Activated T-cell treated with anti-CD3 and anti-CD28 coated beads, Interleukin-2, amount 50 U/mL, for 4 hours (primary cell): ENCODE measurements at places on chromosomes 2 and 18. TPM values are rescaled to one million over a fixed set of nuclear protein-coding genes. Genes with fewer than 3 reads are reported as not detected.

TMEM37 gene
- total RNA-seq = not detected

DNA sequence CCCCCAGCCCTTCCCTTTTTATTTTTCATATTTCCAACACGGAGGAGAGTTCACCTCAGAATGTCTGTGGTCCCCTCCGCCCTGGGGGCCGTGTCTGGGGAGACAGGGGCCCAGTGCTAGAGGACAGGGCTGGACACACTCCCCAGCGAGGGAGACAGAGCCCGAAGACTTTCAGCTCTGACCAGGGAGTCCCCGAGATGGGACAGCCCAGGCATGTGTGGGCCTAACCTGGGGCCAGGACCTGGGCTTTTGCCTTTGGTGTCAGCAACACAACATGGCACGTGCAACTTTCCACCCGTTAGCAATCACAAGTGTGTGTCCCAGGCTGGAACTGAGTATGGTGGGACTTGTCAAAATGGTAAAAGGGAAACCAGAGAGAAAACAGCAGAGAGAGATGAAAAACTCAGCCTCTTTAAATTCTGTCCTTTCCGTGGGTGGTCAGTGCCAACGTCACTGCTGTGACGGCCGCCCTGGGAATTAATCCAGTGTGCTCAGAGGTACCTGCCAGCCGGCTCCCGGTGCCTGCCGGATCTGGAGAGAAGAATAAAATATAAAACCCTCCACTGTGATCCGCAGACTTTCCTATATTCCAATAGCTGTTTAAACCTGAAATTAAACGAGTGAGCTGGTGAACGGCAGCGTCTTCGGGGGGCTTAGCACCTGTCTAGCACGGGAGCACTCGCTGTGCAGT lies 245.8 kb downstream of the EIPR1 start:
- no peak for DNase-seq

UGT1A9 gene
- total RNA-seq = not detected

DNA sequence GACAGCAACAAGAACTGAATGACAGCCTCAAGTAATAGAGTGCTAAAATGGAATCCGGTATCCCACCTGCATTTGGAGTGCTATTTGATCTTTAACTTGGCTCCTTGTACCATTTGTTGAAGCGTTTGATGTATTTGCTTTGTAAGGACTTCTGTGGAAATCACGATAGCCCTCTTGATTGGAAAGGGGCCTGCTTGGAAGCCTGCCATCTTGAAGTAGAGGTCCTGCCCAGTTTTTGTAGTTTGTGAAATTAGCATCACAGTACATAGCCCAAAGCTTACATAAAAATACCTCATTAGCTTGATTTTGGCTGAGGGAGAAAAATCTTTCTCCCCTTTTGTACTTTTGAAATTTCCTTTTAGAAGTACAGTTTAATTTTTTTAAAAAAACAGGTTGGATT lies 2.7 kb downstream of the CDCA7 start:
- DNase-seq = no peak

DNA sequence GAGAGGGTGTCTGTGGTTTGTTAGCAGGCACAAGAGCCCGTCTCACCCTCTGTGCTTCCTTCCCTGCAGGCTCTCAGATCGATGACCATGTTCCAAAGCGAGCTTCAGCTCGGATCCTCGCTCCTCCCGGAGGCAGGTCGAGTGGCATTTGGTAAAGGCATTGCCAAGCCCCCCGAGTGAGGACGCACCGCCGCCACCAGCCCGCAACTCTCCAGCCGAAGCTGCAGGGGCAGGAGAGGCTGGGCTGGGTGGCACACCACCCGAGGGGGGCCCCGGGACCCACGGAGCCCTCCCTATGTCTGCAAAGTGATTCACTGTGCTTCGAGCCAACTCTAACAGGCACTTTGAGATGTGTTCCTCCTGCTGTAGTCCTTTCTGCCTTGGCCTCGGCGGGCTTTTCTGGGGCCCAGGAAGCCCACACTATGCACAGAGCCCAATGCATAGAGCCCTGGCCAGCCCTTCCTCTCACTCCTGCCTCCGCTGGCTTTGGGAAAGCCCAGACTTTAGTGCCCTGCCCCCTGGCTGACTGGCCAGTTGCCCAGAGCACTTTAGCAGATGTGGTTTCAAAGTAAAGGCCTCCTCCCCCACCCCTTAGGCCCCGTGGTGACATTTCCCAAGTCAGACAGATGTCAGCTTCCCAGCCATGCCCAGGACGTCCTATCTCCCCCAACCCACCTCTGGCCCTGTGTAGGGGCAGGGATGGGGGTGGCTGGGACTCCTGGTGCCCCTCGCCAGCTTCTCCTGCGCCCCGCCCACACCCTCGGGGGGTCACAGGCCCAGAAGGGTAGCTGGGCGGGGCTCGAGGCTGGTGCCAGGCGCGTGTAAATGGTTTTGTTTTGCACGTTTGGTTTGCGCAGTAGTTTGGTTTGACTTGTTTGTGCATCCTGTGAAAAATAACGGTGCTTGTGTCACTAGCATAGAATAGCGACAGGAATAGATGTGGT lies 23.3 kb upstream of the MAPRE3 start:
- no peak for DNase-seq

- DNase-seq = no peak
Measured at GRCh38 chr2:58293056-58293455, 51.9 kb upstream of the FANCL start.

GRCh38 chr2:60577682-60578283 lies 24.3 kb upstream of the BCL11A start:
- no peak for DNase-seq

DNA sequence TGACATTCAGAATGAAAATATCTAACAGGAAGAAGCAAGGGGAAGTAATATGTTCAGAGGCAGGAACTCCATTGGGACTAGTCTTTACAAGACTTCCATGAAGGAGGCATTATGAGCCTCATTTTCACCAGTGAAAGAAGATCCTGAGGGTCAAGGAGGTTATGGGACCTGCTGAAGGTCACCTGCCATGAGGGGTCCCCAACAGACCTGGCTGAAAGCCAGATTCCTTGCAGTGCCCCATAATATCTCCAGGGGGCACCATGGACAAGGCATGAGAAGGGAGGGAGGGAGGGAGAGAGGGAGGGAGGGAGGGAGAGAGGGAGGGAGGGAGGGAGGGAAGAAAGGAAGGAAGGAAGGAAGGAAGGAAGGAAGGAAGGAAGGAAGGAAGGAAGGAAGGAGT lies 27.9 kb downstream of the XDH start:
- no peak for DNase-seq

GRCh38 chr2:204583773-204584172 lies 38.5 kb downstream of the PARD3B start:
- DNase-seq = no peak

DNA sequence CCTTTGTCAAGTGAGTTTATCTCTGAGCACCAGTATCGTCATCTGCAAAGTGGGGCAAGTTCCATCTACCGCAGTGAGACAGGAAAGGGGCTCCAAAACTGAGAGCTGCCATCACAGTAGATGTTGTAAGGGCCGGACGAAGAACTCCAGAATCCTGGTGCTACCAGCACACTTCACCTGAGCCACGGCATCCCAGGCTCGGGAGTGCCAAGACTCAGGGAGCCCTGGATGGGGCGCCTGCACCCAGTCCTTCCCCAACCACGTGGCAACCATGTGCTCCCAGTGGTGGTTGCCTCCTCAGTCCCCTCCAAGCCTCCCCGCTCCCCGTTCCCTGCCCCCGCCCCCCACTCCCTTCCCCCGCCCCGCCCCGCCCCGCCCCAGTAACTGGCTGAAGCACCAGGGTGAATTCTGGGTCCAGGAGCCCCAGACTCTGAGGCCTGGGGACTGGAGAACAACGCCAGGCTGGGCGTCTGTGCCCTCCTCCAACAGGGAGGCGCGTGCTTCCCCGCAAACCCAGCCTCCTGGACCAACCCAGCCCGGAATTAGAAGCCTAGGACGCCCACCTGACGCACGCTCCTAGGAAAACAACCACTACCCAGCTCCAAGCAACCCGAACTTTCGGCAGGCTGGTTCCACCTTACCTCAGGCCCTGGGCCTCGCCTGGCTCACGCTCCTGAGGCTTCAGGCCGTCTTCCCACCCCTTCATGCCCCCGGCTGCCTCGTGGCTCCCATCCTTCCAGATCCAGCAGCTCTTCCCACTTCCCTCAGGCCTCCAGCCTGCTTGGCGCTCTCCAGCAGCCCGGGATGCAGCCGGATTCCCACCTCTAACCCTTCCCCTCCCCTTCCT lies 67.6 kb downstream of the LAMA3 start:
- DNase-seq = no peak

SP5 gene
- total RNA-seq = not detected

RNF152 gene
- 0.43 TPM for total RNA-seq

KCNG2 gene
- total RNA-seq = not detected

DCDC2C gene
- total RNA-seq = not detected

- no peak for DNase-seq
Measured at GRCh38 chr2:130916438-130916705, 79.7 kb downstream of the ARHGEF4 start.

- DNase-seq = no peak
Measured at GRCh38 chr2:57693965-57694364, 352.6 kb upstream of the VRK2 start.

DNA sequence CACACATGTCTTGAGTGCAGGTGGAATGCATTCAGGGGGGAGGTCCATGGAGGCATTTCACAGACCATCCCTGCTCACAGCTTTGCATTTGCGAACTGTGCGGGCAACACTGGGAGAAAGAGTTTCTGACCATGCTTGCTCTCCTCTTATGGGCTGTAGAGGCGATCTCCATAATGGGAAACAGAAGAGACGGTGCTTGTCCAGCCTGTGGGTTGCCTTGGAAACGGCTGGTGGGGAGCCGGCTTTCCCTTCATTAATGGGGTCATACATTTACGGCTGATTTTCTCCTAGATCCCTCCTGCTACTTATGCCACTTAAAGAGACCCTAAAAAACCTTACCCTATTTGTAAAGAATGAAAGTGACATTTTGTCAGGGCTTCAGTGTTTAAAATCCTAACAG lies 147.4 kb downstream of the SOX11 start:
- DNase-seq = no peak

SMYD1 gene
- not detected for total RNA-seq

DNA sequence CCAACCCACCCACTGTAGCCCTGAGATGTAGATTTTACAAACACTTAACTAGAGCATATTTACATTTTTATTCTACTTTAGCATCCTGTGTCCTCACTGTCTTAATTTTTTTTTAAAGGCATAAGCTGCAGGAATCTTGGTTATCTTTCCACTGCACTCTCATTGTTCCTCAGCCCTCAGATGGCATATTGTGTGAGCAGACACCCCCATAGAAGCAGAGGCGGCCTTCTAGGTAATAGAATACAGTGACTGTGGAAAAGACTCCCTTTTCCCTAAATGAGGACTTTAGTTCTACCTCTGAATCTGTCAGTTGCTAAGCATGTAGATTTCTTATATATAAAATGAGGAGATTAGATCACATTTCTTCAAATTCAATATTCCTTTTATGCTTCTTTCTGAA lies 543.5 kb upstream of the SPHKAP start:
- DNase-seq = no peak

SMIM21 gene
- not detected for total RNA-seq

SERPINB12 gene
- not detected for total RNA-seq

DNA sequence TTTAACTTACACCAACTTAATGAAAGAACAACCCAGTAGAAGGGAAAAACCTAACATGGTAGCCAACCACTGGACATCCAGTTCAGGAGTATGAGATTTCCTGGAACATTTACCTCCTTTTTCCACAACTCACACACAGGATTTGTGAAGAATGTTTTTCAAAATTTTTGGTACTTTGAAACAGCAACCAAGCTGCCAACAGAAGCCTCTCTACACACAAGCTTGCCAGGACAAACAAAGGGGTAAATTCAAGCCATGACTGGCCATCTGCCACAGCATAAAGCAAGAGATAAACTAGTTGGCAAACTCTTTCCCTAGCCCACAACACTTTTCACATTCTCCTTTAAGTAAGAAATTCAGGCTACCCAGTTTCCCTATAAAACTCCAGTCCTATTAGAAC lies 21.4 kb downstream of the MGAT4A start:
- no peak for DNase-seq

- no peak for DNase-seq
Measured at GRCh38 chr2:219440388-219441256, 6.0 kb downstream of the SPEG start.

PDE1A gene
- total RNA-seq = not detected

TMEM178A gene
- total RNA-seq = not detected

CNDP1 gene
- 0.15 TPM for total RNA-seq

GRCh38 chr2:116585669-116586327 lies 1228.7 kb upstream of the DDX18 start:
- no peak for DNase-seq

GRCh38 chr2:43707255-43708015 lies 31.2 kb upstream of the C1GALT1C1L start:
- DNase-seq = no peak

DNA sequence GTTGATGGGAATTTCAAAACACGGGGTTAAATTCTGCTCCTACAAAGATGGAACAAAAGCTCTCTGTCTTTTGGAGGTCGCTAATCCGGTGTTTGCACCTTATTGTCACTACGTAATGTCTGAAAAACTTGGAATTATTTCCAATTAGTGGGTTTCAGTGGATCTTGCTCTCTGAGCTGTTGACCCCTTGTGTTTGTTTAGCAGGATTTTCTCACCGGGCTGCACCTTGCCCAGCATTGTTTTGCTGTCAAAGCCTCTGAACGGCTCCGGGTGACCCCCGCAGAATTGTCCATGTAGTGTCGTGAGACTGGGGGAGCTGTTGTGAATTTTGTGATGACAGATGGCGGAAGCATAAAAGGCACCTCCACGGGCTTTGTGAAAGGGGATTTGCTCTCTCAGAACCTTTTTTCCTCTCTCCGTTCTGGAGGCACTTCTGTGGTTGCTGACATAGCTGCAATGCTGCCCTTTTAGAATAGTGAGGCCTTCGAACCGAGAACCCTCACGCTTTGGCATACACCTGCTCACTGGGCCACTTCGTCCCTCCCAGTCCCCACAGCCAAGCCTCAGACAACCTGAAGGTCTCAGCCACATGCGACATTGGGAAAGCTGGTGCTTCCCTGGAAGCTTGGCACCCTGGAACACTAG lies 129.4 kb downstream of the ACOXL start:
- no peak for DNase-seq

GRCh38 chr2:224181534-224182155 lies 142.6 kb upstream of the SERPINE2 start:
- DNase-seq = no peak

GRCh38 chr2:104385743-104386142 lies 468.2 kb upstream of the POU3F3 start:
- no peak for DNase-seq

TUBB8B gene
- total RNA-seq = not detected

- DNase-seq = no peak
Measured at GRCh38 chr18:71252351-71252865, 963.6 kb downstream of the SOCS6 start.

DNA sequence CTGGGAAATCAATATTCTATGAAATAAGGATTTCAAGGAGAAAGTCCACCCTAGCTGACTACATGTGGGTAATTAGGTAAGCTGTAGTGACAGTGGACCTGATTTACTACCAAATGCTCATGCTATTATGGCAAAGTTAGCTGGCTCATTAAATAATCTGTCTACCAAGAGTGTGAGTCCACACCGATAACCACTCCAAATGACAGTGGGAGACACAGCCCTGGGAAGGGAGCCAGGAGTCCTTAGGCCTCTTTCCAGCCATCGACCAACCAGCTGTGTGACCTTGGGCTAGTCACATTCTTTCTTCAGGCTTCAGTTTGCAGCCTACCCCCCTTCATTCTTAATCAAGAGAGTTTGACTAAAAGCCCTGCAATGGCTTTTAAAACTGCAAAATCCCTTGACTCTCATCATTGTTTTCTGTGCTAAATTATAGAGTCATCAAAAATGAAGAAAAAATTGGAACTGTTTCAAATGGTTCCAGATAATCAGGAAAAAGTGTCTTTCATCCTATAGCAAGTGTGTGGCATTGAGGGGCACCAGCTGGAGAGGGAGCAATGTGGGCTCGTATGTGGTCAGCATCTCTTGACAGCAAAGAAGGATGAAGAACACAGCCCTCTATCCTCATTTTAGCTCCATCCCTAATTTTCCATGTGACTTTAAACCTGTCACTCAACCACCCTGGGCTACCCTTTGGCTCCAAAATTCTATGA lies 45.6 kb upstream of the SLC14A2 start:
- no peak for DNase-seq
